ENCODE measurements at places on chromosomes 2 and 18. TPM values are rescaled to one million over a fixed set of nuclear protein-coding genes. Genes with fewer than 3 reads are reported as not detected.

GRCh38 chr2:101401906-101402305, 14.6 kb upstream of the CREG2 start:
- no peak for DNase-seq

DNA sequence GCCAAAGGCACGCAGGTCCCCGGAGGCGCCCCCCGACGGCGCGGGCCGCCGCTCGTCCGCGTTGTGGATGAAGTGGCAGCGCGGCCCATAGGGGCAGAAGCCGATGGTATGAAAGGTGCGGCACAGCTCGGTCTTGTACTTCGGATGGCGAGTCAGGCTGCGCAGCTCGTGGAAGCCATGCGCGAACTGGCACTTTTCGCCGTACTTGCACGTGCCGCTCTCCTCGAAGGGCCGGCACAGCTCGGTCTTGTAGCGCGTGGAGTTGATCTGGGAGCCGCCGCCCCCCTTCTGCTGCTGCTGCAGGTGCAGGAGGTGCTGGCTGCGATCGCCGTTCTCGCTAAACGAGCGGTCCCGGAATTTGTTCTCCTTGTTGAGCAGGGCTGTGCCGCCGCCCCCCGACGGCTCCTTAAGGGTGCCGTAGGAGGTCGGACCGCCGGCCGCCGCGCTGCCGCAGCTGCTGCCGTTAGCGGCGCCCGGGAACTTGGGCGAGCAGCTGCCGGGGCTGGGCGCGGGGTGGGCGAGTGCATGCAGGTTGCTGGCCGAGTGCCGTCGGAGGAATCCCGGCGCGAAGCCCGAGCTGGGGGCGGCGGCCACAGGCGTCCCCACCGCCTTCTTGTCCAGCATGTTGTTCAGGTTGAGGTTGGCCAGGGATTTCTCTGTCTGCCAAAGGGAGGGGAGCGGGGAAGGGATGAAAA, 1.2 kb downstream of the ZFP36L2 start:
- DNase-seq: peak; percentile 62

CACNB4 gene
- total RNA-seq: 0.12 TPM

DNA sequence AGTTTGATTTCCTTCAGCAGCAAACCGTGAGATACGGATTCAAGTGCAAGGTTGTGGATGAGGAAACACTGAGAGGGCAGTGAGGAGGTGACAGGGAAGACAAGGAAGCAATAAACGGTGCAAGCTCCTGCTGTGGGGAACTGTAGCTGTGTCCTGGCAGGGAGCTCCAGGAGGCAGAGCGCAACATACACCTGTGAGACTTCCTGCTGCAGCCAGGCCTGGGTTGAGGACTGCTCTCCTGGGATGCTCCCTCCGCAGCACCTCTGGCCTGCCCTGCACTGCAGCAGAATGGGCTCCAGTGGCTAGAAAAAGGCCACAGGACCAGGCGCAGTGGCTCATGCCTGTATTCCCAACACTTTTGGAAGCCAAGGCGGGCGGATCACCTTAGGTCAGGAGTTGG, 85.5 kb downstream of the MRO start:
- DNase-seq: no peak

- DNase-seq: peak; percentile 98
Measured at GRCh38 chr2:26696351-26696816, 3.9 kb downstream of the KCNK3 start.

- DNase-seq: no peak
Measured at GRCh38 chr2:3185256-3185655, 192.4 kb downstream of the EIPR1 start.

ZNF519 gene
- total RNA-seq: 1.9 TPM

DNA sequence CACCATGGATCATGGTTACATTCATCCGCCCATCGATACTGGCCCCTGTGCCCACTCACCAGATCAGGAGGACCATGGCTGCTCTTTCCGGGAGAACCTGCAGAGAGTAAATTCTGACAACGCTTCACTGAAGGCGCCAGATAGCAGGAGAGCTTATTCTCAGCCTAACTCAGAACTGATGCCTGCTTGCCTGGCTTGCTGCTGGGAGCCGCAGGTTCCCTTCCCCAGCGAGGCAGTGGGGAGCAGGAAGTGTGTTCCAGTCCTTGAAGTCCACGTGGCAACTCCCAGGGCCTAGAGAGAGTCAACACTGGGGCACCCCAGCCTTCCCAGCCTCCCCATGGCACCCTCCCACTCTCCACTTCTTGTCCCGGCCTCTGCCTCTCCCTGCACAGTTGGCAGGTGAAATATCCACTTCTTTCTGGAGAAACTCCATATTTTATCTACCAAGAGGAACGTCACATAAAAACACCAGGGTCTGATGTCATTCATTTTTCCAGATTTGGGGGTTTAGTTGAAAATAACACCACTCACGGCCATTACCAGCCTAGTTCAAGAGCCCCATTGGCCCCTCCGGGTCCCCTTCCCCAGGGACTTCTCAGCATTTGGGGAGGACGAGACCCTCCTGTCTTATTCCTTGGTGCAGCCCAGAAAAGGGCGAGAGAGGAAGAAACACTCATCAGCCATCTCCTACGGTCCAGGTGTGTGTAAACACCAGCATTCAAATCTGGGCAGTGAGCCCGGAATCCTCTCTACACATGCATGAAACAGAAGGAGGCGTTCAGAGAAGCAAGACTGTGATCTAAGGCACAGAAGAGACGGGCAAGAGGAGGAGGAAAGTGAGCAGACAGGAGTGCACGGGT, 3.5 kb upstream of the TUBB6 start:
- DNase-seq: no peak

- no peak for DNase-seq
Measured at GRCh38 chr2:59440491-59440890, 1113.0 kb downstream of the BCL11A start.

GRCh38 chr2:216119986-216120385, 10.8 kb downstream of the XRCC5 start:
- no peak for DNase-seq

- no peak for DNase-seq
Measured at GRCh38 chr2:11989354-11989703, 242.9 kb downstream of the LPIN1 start.

GEN1 gene
- total RNA-seq: 10.8 TPM

GPAT2 gene
- 44.6 TPM for total RNA-seq

ANO7 gene
- 0.96 TPM for total RNA-seq

DNA sequence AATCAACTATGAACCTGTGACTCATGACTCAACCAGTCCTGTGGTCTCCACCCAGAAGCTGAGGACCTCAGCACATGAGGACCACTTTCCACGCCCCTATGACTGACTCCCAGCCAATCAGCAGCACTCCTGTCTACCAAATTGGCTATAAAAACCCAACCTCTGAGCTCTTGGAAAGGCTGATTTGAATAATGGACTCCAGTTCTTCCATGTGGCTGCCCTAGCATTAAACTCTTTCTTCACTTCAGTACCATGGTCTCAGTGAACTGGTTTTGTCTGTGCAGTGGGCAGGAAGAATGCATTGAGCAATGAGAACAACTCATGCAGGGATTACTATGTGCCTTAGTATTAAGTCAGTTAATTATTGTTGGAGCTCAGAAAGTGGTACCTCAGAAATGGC, 78.3 kb downstream of the CMPK2 start:
- no peak for DNase-seq

DNA sequence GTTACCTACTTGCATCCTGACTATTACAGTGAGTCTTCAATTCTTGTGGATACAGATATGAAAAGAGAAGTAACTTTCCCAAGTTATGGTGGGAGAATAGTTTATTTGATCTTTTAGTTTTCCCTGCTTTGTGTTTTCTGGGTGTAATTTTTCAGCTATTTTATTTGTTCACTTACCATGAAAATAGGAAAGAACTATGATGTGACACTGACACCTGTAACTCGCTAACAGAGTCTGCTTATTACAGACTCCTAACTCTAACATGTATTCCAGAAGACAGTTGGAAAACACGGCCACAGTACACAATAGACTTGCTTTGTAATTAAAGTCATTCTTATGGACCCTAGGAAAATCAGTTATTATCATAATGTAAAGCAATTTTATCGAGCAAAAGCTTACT, 323.2 kb downstream of the LRRTM1 start:
- no peak for DNase-seq

GRCh38 chr2:60577682-60578283, 24.3 kb upstream of the BCL11A start:
- DNase-seq: no peak

DNA sequence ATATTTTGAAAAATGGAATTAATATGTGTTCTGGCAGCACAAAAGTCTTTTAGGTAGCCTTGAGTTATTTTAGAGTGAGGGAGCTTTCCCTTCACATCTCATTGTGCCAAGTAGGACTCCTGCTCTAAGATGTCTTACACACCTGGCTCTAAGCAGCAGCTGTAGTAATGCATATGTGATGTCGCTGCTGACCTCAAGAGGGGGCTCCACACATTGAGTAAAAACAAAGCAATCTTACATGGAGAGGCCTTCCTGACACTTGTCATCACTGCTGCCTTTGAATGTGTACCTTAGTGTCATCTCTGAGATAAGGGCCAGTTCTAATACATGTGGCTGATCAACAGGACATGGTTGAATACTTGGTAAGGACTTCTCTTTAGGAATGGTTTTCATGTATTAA, 75.8 kb downstream of the ACTR3 start:
- DNase-seq: peak; percentile 47

All from HFFc6 (cell line).